Ovary (tissue), 10 donors: ENCODE measurements at places on chromosomes 2 and 18. TPM values are rescaled to one million over a fixed set of nuclear protein-coding genes. Genes with fewer than 3 reads are reported as not detected.

Gene SCG2
- polyA plus RNA-seq = 2.0 TPM

Gene CELF4
- polyA plus RNA-seq = 0.15 TPM

Gene CCDC85A
- 0.65 TPM for polyA plus RNA-seq

Gene CAMKMT
- 3.5 TPM for polyA plus RNA-seq

Gene CCBE1
- polyA plus RNA-seq = 44.9 TPM

Gene REG3G
- 0.08 TPM for polyA plus RNA-seq

Gene DYSF
- polyA plus RNA-seq = 12.3 TPM

Gene LOXHD1
- polyA plus RNA-seq = 1.2 TPM

Gene OR6B2
- not detected for polyA plus RNA-seq

Gene PLB1
- 2.2 TPM for polyA plus RNA-seq

Gene RBM45
- polyA plus RNA-seq = 7.2 TPM

Gene SERPINB11
- not detected for polyA plus RNA-seq

Gene UGT1A10
- polyA plus RNA-seq = not detected

Gene TXNDC2
- polyA plus RNA-seq = 0.10 TPM

Gene MC5R
- polyA plus RNA-seq = not detected

Gene ASPRV1
- 1.1 TPM for polyA plus RNA-seq

Gene TUBA4B
- 0.34 TPM for polyA plus RNA-seq

Gene RTKN
- 8.6 TPM for polyA plus RNA-seq

Gene TTN
- polyA plus RNA-seq = 0.18 TPM

Gene C18orf32
- 60.0 TPM for polyA plus RNA-seq

Gene DSC3
- polyA plus RNA-seq = 0.45 TPM
